ENCODE measurements at places on chromosomes 2 and 18. TPM values are rescaled to one million over a fixed set of nuclear protein-coding genes. Genes with fewer than 3 reads are reported as not detected.

Gene NEU2
- not detected for polyA plus RNA-seq

Gene GPAT2
- polyA plus RNA-seq = 3.8 TPM

Gene TSPYL6
- polyA plus RNA-seq = not detected

Gene ALKAL2
- 6.8 TPM for polyA plus RNA-seq

Gene SERPINB11
- not detected for polyA plus RNA-seq

Gene VWC2L
- not detected for polyA plus RNA-seq

Gene HOXD13
- not detected for polyA plus RNA-seq

Gene CD8B2
- polyA plus RNA-seq = not detected

Gene PROKR1
- polyA plus RNA-seq = not detected

Gene TEKT4
- not detected for polyA plus RNA-seq

Gene TGFA
- 3.8 TPM for polyA plus RNA-seq

Gene WDFY1
- 8.2 TPM for polyA plus RNA-seq

Gene ANKRD30BL
- not detected for polyA plus RNA-seq

Gene CNTNAP5
- polyA plus RNA-seq = not detected

Data from stomach (tissue), 19 donors.